ENCODE measurements at places on chromosomes 13 and 19. TPM values are rescaled to one million over a fixed set of nuclear protein-coding genes. Genes with fewer than 3 reads are reported as not detected.

RNF225 gene
- total RNA-seq: not detected

KEAP1 gene
- 151 TPM for total RNA-seq

C1QTNF9B gene
- 0.23 TPM for total RNA-seq

TNFAIP8L1 gene
- 8.3 TPM for total RNA-seq

CDX2 gene
- 0.62 TPM for total RNA-seq
